ENCODE measurements at places on chromosomes 6 and 20.
A peak's percentile ranks its signal among the peaks of the same experiment; 100 is the strongest.

- DNase-seq, result peak; percentile 54
These were observed 210.8 kb downstream of the ARHGAP18 start for GRCh38 chr6:129498950-129499842.

DNA sequence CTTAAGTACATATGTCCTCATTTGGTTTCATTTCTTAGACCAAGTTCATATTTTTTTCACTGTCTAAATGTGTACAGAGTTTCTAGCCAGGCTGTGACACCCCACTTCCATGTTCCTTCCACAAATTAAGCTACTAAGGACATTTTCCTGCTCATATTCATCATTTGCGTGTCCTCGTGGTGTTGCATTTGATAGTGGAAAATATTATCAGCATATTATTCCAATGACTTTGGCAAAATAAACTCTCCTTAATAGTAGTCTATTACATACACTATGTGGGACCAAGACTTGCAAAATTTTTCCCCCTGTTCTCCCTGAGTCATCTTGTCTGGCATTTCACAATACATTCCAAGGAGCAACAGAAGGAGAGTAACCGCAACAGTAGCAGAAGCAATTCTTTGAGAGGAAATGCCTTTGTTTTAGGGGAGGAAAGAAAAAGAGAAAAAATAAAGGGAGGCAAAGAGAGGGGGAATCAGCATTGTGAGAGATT lies 599.2 kb downstream of the COL12A1 start:
- no peak for DNase-seq

DNA sequence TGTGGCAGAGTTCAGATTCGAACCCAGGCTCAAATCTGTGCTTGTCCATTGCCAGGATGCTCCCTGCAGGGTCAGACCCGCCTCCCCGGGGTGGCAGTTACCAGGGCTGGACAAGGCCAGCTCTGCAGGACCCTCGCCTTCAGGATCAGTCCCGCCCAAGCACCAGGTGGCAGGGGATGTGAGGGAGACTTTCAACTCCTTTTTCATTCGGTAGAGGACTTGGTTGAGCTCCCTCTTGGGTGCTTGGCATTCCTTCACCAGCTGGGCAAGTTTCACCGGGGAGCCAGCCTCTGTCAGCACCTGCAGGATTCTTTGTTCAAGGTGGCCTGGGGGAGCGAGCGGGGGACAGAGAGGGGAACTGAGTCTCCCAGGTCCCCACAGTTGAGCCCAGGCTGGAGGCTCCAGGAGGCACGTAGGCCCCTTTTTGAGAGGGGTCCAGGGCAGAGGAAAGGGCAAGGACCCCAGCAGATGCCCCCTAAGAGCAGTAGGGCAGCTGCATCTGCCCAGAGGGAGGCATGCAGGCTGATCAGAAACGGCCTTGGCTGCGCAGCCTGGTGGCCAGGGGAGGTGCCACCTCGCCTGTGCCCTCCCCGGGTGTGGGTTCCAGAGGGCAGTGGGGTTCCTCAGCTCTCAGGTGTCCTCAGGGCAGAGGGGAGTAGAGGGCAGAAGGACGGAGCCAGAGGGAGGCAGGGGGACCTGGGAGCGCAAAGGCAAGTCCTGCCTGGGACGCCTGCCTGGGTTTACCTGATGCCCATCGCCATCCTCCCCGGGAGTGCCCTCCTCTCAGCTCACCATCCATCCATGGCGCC lies 3.9 kb downstream of the ZBP1 start:
- no peak for DNase-seq

GRCh38 chr6:150641398-150642139 lies 41.9 kb downstream of the PLEKHG1 start:
- no peak for DNase-seq

DNA sequence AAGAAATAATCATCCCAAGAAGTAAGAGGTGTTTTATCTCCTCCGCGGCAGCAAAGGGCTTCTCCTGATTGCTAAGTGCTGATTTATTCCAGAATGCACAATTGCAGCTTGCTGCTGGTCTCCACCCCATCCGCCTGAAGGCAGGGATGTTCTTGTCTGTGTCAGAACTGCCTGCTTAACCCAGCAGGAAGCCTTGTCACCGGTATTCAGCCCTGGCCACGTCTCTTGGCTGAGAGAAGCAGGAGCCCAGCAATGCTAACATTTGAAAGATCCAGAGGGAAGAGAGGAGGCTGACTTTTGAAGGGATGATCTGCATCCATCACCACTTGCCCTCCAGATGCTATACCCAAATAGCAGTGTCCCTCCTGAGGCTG lies 4.2 kb downstream of the SCML4 start:
- DNase-seq, result no peak

DNA sequence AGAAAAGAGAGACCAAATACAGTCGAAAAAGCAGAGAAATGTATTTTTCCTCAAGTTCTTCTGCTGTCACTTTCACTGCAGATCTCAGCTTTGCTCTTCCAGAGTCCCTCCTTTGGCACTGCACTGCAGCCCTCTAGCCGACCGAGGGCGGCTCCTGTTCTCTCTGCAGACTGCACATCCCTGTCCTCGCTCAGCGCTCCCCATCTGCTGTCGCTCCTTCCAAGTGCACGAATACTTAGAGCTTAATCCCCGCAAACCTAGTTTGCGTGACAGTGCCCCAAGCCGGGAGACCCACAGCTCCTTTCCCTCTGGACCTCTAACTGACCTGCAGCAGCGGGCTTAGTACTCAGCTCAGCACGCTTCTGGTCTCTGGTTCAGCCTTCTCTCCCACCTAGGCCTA lies 15.2 kb downstream of the RPP21 start:
- DNase-seq, result no peak

DNA sequence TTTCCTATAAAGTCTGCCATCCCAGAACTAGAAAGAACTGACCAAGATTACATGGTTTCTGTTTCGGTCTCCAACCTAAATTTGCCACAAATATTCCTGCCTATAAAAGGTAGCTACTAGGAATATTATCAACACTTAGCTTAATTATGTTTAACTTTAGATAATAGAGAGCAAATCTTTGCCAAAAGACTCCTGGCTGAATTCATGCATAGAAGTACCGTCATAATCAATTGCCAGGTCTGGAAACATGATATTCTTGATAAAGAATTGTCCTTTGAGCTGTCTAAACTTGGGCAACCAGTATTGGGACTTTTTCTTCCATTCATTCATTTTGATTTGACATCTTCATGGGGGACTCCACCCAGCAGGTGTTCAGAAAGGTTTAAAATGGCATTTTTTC lies 22.4 kb downstream of the CALHM6 start:
- DNase-seq, result no peak

DNA sequence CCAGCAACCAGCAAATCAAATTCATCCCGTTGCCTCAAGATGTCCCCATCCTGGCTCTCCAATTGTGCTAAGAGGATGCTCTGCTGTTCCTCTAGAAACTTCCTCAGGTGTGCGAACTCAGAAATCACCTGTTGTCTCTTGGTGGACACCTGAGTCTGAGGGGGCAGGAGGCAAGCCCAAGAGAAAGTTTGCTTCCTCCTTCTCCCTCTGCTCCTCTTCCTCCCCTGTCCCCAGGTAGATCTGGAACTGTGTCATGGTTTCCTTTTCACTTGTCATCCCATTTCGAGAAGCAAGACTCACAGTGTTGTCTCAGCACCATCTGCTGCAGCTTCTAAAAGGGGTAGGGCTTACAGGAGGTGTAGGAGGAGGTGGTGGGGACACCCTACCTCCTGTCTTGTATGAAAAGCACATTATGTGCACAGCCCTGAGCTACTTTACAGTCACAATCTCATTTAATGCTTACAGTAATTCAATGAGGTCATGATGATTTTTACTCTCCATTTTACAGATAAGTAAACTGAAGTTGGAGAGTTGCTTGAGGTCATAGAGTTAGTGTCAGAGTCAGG lies 2.5 kb downstream of the TRIM10 start:
- DNase-seq, result no peak

DNA sequence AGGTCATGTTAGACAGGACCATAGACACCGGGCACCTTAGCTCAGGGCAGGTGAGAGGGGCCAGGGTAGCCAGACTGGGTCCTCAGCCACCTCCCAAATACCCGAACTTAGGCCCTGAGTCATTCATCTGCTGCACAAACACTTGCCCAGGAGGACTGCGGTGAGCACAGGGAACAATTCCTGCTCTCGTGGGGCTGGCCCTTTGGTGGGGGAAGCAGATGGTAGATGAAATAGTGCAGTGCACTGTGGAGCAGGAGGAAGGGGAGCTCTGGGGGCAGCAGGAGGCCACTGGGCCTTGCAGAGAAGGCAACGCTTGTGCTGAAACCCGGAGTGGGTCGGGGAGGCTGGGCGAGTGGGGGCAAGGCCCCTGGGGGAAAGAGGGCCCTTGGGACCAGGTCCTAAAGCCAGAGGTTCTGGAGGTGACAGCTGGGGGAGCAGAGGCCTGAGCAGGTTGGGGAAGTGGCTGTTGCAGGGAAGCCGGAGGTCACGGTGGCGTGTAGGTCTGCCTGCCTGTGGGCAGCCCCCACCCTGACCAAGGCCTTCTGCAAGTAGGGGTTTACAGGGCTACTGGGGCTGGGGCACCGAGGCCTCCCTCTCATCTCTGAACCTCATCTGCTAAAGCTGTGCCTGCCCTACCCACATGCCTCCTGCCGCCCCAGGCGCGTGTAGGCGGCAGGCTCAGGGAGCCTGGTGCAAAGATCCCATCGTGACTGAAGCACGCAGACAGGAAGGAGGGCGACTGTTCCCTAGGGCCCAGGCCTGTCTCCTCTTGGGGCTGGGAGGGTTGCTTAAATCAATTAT lies 4.7 kb upstream of the NPBWR2 start:
- no peak for DNase-seq

- DNase-seq, result no peak
These were observed 23.5 kb upstream of the FOXC1 start for GRCh38 chr6:1586256-1586655.

GRCh38 chr6:33817489-33817888 lies 13.7 kb upstream of the MLN start:
- no peak for DNase-seq

DNA sequence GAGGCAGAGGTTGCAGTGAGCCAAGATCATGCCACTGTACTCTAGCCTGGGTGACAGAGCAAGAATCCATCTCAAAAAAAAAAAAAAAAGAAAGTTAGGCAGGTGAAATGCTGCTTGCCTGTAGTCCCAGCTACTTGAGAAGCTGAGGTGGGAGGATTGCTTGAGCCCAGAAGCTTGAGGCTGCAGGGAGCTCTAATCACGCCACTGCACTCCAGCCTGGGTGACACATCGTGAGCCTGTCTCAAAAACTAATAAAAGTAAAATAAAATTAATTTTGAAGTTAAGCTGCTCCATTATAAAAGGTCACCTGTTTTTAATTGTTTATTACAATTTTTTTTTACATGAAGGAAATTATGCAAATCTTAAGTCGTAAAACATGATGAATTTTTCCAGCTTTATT lies 23.2 kb upstream of the SAMHD1 start:
- no peak for DNase-seq

DNA sequence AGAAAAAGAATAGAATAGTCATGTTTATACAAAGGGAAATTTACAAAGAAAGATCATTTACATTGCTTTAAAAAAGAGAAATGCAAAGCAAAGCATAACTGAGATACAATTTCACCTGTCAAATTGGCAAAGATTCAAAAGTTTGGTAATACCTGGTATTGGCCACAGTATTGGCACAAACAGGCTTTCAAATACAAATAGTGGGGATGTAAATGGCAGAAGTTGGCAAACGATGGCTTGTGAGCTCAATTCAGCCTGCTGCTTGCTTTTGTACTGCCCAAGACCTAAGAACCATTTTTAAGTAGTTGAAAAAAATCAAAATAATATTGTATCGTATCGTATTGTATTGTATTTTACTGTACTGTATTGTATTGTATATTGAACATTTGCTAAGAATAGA lies 194.5 kb upstream of the JAG1 start:
- no peak for DNase-seq

DNA sequence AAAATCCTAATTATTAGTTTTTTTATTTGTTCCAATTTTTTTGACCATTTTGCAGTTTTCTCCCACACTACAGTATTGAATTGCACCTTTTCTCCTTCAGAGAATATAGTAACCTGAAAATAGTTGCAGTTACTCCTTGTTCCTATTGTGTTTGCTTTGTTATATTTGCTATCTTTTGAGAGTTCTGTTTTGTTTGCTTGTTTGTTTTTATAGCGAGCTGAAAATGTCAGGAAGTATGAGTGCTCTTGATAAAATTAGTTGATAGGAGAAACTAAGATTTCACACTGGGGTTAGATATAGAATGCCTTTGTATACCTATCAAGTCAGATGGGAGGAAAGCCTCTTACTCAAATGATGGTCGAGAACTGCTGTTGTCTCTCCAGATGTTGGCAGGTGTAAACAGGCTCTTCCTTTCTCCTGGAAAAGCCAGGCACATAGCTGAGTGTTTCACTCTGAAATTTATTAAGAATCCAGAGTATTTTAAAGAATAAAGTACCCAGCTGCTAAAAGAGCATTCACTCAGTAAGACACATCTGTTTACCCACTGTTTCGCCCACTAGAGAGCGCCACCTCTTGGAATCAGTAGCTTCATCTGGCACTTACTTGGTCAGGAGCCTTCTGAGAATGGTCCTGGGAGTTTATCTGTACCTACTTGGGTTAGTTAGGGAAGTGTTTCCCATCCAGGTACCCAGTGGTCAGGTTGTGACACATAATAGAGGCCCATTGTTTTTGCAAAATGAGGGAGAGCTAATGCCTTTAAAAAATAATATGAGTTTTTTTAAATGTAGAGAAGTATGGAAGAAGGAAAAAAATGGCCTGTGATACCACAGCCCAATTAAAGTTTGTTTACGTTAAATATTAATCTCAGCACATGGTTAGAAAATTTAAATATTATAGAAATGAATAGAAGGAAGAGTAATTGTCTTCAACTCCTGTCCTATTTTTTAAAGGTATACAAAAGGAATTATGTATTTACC lies 11.2 kb downstream of the NT5DC1 start:
- DNase-seq, result peak; percentile 8

- DNase-seq, result no peak
These were observed 101.3 kb upstream of the SULF2 start for GRCh38 chr20:47886454-47887041.

GRCh38 chr6:167778497-167779128 lies 48.1 kb upstream of the AFDN start:
- no peak for DNase-seq

DNA sequence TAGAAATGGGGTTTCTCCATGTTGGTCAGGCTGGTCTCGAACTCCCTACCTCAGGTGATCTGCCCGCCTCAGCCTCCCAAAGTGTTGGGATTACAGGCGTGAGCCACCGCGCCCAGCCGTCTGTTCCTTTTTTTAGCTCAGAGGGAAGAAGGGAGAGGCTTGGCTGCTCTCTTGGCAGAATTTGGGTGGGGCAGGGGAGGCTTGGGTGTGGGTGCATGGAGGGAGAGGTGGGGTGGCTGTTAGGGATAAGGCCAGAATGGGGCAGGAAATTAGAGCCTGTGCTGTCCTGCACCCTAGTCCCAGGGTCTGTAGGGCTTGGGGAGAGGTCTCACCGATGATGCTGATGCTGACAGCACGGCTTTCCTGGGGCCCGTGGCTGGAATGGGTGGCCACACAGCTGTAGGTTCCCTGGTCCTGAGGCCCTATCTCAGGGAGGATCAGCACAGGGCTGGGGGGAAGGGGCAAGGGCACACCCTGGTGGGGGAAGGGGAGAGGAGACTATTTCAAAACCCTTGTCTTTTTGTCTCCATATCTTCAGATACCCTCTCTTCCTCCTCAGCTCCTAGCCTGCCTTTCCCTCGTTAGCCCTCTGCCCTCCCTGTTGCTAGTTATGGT lies 2.0 kb downstream of the AGER start:
- no peak for DNase-seq
